ENCODE measurements at places on chromosomes 2 and 18.

GRCh38 chr2:126796931-126797621, 101.6 kb upstream of the TEX51 start:
- no peak for DNase-seq

- DNase-seq, result peak; percentile 67
Measured at GRCh38 chr18:22422909-22423548, 5.3 kb upstream of the CTAGE1 start.

DNA sequence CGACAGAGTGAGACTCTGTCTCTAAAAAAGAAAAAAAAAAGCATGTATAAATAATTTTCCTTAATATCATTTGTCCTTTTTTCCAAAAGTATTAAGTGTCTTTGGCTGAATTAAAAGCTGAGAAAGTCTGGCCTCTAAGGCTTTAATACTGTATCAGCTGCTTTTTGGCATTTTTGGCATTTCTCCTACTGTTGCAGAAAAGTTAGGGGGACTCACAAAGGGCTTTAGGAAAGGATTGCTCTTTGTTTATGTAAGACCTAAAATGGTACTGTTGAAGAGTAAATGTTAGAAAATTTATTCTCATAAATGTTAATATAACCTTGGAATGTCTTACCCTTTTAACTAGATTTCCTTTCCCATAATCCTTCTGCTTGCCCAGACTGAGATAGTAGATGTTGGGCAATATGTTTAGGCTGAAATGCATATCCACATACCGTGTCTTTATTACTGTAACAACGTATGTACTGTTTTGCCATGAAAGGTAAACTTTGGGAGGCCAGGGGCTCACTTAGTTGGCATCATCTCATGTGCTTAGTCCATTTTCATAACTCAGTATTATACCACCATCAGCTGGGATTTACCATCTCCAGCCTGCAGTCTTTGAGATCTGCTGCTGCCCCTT, 18.0 kb upstream of the STON1 start:
- no peak for DNase-seq

GRCh38 chr2:142321706-142322280, 191.0 kb upstream of the LRP1B start:
- no peak for DNase-seq

- no peak for DNase-seq
Measured at GRCh38 chr2:155377931-155378444, 679.5 kb downstream of the KCNJ3 start.

Data from GM03348 (cell line).